ENCODE measurements at places on chromosomes 1 and 21.
A peak's percentile ranks its signal among the peaks of the same experiment; 100 is the strongest.

GRCh38 chr1:225996946-225997545, 2.1 kb downstream of the SDE2 start:
- DNase-seq = no peak

- no peak for DNase-seq
These were observed 371 bp upstream of the ODF2L start for GRCh38 chr1:86396498-86396890.

DNA sequence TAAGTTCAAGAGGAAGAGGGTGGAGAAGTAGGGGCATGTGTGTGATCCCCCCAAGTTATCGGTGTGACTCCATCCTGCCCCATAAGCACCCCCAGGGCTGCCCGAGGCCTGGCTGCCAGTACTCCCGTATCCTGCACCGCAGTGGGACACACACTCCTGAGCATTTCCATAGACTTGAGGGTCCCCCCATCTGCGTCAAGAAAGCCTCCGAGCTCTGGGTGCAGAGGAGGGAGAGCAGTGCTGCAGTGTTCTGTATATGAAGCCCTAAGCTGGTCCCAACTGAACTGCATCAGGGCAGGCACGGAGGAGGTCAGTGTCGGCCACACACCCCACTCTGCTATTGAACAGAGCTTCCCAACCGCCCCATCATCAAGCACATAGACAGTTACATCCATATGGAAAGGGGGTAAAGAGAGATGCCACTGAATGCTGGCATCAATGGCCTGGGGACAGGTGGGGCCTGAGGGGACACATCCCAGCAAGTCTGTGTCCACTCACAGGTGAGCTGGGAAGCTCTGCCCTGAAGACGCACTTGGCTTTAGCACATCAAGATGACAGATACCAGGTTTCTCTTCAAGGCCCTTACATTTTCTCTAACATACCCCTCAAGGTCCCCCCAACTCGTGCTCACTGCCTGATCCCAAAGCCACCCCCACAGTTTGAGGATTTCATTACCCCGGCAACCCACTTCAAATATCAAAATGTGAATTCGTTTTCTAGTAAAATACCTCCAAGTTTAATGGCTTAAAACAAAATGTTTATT, 64.3 kb downstream of the EVA1C start:
- DNase-seq = no peak

- DNase-seq = no peak
These were observed 38.5 kb upstream of the BMP8B start for GRCh38 chr1:39827201-39827600.

GRCh38 chr1:59193443-59194093, 103.3 kb upstream of the FGGY start:
- DNase-seq = no peak

GRCh38 chr21:16496609-16497008, 766.8 kb downstream of the USP25 start:
- no peak for DNase-seq

DNA sequence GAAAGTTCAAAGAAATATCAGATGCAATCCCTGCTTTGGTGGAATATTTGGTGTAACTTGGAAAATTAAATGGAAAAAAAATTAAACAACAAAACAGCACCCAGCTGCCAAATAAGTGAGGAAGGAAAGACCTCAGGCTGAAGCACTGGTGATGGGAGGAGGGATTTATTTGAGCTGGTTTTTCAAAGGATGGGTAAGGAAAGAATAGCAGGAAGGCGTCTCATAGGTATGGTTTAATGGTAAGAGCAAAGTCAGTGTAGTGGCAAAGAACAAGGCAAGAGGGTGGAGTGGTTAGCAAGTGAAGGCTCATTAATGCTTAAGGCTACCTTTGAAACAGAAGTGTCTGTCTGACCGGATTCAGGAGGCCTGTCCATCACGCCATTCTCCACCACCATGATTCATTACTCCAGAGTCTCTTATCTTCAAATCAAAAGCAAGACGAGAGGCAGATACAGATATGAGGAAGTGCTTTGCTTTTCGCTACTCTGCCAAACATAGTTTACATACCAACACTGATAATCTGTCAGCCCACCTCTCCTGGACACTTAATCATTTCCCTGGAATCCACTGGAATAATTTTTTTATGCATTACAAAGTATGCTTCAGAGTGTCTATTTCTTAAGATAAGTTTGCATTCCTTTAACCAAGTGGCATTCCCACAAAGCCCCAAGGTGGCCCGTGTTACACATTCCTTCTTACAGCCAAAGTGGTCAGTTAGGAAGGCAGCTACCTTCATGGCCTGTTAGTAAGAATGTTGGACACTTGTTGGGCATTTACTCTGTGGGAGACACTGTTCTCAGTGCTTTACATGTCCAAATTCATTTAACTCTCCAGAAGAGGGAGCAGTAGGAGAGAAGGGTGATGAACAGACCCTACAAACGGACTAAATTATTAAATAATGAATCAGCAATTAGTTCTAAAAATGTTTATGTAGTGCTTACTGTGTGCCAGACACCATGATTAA, 146.6 kb downstream of the ROR1 start:
- DNase-seq = no peak

DNA sequence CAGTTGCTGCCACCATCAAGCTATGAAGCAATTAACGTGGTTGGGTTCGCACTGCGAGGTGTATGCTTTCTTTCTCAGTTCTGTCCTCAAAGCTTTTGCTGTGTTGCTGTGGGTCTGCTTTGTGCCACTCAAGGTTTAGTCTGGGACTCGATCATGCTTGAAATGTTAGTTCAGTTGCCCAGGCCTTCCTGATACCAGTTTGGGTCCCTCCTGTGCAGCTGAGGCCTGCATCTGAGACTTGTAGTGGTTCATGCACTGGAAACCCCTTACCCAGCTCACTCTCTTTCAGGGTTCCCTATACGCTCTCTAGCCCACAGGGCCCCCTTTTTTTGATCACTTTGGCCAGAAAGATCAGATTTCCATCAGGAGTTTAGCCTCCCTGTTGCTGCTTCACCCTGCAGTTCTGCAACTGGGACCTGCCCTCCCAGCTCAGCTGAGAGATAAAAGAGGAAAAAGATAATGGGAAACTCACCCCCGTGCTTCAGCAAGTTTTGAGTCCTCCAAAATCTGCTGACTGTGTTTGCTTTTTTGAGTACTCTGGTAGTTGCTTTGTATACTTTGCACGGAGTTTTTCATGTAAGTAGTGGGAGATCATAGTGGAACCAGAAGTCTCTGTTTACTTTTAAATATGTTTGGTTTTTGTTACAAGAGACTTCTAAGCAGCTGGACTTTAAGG, 317.0 kb downstream of the HHAT start:
- DNase-seq = no peak

DNA sequence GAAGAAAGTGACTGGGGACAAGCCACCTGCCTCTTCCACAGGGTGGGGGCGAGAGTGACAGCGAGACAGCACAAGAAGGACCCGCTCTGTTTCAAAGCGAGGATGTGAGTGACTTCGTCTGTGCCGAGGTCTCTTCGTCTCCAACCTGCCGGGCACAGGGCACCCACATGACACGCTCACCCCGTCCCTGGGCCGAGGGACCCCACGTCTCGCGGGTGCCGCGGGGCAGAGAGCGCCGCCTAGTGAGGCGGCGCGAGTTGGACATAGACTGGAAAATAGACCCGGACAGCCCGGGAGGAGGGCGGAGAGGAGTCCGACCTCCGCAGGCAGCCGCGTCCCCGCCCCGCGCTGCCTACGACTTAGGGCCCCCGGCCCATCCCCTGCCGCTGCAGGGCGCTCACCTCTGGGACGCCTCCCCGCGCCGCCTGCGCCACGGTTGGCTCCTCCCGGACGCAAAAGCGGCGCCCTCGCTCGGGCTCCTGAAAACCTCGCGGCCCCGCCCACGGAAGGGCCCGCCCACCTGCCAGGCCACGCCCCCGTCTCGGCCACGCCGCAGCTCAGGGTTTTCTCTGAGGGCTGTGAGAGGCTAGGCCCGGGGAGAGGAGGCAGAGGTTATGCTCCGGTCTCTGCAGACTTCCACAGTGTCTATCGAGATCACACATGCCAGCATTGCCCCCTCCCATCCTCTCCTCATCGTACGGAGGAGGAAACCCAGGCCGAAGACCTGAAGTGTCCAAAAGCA, at the start of gene TLR5:
TSS of gene TLR5 (minus strand) at position 454 of the 742 bp plus-strand sequence. CDS start 30,217 bp downstream, outside the sequence.
- DNase-seq = peak; percentile 91

GRCh38 chr1:30692201-30692947, 31.0 kb downstream of the MATN1 start:
- peak; percentile 61 for DNase-seq

DNA sequence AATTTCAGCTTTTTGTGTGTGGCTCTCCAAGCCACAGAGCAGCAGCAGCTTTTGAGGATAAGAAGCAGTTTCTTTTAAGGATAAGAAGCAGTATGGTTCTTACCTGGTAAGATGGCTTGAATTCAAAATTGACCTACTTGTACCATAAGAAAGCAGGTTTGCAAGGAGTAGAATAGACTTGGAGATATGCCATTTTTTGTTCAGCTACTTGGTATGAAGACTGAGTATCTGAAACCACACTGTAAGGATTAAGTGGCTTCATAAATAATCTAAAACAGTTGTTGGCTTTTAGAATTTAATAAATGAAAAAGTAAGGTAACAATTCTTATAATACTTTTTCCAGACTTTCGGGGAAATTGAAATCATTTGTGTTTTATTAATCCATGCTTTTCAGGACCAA, 74.2 kb downstream of the ATF6 start:
- DNase-seq = no peak

DNA sequence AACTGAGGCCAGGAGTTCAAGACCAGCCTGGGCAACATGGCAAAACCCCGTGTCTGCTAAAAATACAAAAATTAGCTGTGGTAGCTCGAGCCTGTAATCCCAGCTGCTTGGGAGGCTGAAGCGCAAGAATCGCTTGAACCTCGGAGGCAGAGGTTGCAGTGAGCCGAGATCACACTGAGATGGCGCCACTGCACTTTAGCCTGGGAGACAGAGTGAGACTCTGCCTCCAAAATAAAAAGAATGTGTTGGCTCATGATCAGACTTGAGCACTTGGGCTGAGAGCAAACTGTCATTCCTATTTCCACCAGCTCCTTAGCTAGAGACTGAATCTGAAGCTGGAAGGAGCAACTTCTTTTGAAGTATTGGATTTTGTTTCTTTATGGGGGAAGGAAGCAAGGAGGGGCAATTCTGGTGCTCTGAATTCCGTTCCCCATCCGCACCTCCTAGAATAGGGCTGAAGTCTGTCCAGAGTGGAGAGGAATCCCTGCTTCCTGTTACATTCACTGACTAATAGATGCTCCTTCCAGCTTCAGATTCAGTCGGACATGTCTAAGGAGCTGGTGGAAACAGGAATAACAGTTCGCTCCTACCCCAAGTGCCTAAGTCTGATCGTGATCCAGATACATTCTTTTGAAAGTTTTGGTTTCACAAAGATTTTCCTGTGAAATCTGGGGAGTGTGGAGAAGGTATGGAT, 3.8 kb downstream of the ZNF672 start:
- DNase-seq = no peak

GRCh38 chr1:230696722-230697437, 17.0 kb downstream of the AGT start:
- DNase-seq = no peak

DNA sequence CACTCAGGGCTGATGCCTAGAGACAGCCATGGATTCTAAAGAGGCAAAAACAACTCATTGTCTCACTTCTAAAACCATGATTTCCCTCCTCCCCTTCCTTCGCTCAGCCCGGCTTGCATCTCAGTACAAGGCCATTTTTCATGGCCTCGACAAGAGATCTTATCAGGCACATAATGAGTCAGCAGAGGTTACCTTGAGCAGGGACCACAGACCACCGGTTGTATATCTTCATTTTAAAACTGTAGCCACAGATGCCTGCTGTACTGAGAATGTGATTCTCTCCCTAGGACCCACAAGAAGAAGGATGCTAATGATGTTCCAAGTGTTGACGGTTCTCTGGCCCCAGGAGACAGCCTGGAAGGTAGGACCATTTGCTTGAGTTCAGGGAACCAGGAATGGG, 331.9 kb downstream of the AJAP1 start:
- DNase-seq = no peak

DNA sequence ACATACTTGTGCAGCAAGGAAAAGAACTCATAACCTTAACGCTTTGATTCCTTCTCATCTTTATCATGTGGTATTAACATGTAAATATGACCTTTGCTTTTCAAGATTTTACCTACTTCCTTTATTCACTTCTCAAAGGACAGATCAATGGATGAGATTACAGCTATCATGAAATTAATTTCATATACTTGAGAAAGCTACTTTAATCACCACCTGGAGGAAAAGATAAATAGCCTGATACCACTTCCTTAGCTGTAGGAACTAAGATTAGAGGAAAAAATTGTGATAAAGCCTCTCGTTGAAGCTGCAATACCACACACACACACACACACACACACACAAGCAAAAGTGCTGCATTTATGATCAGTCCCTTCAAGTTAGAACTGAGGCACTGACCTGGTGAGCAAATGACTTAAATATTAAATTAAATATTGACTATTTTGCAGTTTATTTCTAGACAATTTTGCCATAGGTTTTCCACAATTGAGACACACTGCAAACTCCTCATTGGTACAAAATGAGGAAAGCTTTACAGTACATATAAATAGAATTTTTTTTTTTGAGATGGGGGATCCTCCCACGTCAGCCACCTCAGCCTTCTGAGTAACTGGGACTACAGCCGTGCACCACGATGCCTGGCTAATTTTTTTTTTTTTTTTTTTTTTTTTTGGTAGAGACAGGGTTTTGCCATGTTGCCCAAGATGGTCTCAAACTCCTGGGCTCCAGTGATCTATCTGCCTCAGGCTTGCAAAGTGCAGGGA, 27.2 kb upstream of the DMRTB1 start:
- no peak for DNase-seq

- DNase-seq = no peak
These were observed 49.3 kb downstream of the PTGFR start for GRCh38 chr1:78540048-78540447.

- no peak for DNase-seq
These were observed 301.7 kb upstream of the LYPLAL1 start for GRCh38 chr1:218872026-218872425.

DNA sequence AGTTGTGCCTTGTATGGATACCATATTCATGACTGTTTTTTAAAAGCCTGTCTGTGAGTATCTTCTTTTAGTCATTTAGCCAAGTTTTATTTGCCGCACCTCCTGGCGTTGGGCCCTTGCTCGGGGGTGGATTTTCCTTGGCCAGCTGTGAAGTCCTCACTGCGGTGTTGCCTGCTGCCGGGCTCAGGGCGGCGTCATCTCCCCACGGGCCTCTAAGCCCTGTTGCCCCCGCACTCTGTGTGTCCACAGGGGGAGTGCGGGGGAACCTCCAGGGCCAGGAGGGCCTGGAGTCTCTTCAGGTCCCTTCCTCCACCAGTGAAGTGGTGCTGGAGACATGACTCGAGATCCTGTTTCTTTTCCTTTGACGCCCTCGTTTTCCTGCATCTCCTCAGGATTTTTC, 65.8 kb upstream of the DIP2A start:
- DNase-seq = peak; percentile 81

DNA sequence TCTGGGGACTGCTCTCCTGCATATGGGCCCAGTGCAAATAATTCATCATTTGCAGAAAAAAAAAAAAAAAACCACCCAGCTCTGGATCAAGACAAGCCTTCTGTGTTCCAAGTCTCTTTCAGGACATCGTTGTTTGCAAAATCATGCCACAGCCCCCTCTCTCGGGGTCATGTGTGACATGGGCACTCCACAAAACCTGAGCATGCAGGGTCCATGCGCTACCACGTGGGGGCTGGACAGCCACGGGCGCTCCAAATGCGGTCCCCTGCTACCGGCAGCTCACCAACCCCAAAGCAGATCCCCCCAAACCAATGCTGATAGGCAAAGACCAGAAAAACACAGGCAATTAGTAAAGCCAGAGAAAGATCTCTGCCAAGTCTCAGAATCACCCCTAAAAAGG, 17.6 kb downstream of the NPHP4 start:
- DNase-seq = peak; percentile 33

Data from sigmoid colon (tissue), 7 donors.